ENCODE measurements at places on chromosomes 1 and 21.

DNA sequence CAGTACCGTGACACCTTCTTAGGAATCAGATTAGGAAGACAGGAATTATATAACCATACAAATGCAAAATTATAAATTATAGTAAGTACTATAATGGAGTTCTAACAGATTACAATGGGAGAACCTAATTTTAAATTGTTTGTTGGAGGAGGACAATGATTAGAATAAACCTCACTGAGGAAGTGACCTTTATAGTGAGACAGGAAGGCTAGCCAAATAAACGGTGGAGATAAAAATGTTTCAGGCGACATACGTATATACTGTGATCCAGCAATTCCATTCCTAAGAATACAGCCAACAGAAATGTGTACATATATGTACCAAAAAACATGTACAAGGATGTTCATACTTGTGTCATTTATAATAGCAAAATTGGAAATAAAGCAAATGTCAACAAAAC, 15.2 kb downstream of the SYNJ1 start:
- no peak for DNase-seq

DNA sequence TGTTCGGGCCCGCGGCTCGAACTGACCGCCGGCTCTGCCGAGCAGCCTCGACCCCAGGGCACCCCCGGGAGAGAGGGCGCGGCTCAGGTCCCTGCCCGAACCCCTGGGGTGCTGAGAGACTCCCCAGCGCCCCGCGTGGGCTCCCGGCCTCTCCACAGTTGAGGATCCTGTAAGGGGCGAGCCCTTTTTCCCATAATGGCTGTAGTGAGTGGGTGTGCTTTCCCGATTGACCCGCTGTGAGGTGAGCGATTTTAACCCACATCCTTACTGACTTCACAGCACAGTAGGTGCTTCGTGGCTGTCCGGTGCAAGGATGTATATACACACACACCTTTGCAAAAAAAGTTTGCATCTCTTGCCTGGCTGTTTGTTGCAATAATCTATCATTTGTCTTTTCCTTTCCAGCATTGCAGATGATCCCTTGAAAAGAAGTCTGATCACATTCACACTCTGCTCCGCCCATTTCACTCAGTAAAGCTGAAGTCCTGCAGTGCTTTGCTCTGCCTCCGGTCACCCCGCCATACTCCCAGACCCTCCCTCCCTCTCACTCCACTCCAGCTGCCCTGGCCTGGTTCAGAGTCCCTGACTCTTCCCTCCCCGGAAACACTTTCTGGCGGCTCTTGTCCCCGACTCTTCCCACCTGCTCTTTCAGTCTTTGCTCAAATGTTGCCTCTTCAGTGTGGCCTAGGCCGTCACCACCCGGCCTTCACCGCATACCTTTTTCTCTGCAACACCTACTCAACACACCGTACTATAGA, 955 bp upstream of the UBE2G2 start:
- no peak for DNase-seq

- DNase-seq = no peak
These were observed 4.0 kb downstream of the CAPN2 start for GRCh38 chr1:223716302-223716862.

- DNase-seq = no peak
These were observed 241.7 kb upstream of the NEGR1 start for GRCh38 chr1:72524021-72524420.

GRCh38 chr1:152811671-152812070, at the start of gene LCE1B:
TSS of gene LCE1B (plus strand) at chr1:152811971. CDS start at chr1:152812447, 476 bp downstream.
- no peak for DNase-seq

GRCh38 chr1:64734287-64734652, 10.6 kb upstream of the RAVER2 start:
- no peak for DNase-seq

DNA sequence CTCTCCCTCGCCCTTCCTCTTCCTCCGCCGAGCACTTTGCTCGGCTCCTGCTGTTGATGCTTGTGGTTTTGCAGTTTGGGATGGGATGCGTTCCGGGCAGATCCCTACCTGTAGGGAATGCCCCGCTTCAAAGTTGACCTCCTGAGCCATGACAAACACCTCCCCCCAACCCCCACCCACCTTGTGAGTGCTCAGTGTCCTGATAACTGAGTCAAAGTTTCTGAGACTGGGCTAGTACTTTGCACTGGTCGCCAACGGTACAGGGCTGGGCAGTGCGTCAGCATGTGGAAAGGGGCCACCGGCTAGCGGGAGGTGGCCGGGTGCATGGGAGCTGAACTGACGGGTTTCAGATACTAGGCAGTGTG, 771 bp downstream of the RABGAP1L start:
- peak; percentile 28 for DNase-seq

DNA sequence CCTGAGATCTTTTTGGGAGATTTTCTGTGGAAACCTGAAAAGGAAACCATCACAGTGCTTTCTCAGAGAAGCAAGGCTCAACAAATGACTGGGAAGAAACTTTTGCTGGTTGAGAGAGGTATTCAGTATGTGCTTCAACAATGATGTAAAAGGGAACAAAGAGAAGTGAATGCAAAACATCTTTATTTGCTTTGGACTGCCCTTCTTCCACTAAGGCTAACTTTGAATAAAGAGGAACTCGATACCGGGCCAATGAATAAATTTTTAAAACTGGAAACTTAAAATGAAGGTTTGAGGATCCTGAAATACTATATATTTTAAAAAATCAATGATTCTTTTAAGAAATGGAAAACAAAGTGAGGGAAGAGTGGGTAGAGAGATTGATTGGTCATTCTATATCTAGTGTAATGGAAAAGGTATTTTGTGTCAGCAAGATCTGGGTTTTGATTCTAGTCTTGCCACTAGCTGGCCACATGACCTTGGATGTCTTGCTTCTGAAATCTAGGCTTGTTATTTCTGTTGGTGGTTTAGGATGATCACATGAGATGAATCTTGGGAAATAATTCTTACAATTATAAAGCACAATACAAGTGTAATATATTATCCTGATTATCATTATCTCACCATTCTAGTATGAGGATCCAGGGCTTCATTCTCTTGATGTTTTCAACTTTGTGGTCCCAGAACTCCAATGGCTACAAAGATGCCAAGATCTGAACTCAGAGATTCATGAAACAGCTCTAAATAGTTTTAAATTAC, 34.6 kb upstream of the APOBEC4 start:
- DNase-seq = no peak

DNA sequence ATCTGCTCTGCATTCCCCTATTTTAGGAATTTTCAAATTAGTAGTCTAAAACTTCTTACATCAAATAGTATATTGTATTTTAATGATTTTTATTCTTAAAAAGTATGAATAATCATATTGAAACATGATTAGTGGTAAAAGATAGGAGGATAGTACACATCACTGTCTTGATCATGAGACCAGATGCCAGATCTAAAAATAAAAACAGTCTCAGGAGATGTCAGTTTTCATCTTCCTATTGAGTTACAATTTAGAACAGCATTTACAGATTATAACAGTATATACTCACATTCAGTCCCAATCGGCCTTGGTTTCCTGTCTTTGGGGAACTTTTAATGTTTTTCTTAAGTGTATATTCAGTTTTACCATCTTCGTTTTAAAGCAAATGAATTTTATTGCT, 95.9 kb downstream of the USP25 start:
- DNase-seq = no peak

- no peak for DNase-seq
These were observed 51.1 kb downstream of the SWT1 start for GRCh38 chr1:185207980-185208602.

DNA sequence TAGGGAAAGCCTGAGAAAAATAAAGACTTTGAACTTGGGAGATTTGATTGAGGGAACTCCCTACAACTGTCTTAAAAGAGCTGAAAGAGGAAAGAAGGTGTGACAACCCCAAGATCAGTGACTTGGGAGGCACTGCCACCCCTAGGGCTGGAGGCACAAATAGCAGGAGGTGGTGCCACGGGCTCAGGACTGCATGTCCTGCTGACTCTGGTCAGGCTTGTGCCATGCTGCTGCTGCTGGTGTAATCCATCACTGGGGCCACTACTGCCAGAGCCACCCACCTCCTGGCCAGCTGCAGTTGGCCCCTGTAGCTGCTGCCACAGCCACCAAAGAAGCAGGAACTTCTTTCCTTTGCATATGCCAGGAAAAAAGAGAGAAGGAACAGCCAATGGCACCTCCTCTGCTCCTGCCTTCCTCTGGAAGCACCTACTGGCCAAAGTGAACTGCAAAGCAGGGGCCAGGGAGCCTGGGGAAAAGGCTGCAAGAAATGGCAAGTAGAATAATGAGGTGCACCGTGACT, 730.3 kb downstream of the PTPRU start:
- DNase-seq = no peak
